ENCODE measurements at places on chromosomes 2 and 18. TPM values are rescaled to one million over a fixed set of nuclear protein-coding genes. Genes with fewer than 3 reads are reported as not detected.

The BOLL gene
- total RNA-seq, result 0.08 TPM

The ST8SIA5 gene
- 0.24 TPM for total RNA-seq

The SPAG16 gene
- total RNA-seq, result 26.5 TPM

The CERKL gene
- not detected for total RNA-seq

The FOXI3 gene
- total RNA-seq, result not detected

The NEMP2 gene
- 3.0 TPM for total RNA-seq

The KCNJ13 gene
- total RNA-seq, result not detected

The ANO7 gene
- total RNA-seq, result 1.4 TPM

The CCDC148 gene
- total RNA-seq, result under 0.01 TPM

The PAIP2B gene
- 0.52 TPM for total RNA-seq
